A549 treated with ZK216348 at 1 μM for 4 hours (cell line): ENCODE measurements at places on chromosomes 12 and 14. TPM values are rescaled to one million over a fixed set of nuclear protein-coding genes. Genes with fewer than 3 reads are reported as not detected.

MLF2 gene
- 221 to 313 TPM (median 302 TPM) in 5 replicates for total RNA-seq

INSM2 gene
- 0.07 TPM in 1 of 5 replicates, not detected in the others for total RNA-seq

ESYT1 gene
- total RNA-seq = 50.9 to 78.2 TPM (median 70.6 TPM) in 5 replicates

SLC17A8 gene
- 0.06 TPM in 1 of 5 replicates, not detected in the others for total RNA-seq

TRHDE gene
- total RNA-seq = 0.18 to 0.21 TPM (median 0.19 TPM) in 3 of 5 replicates, not detected in the others

TMTC2 gene
- total RNA-seq = 0.91 to 1.6 TPM (median 1.2 TPM) in 5 replicates

SSTR1 gene
- total RNA-seq = not detected in 5 replicates

ZNF385A gene
- 11.3 to 23.1 TPM (median 20.0 TPM) in 5 replicates for total RNA-seq

GPRC5D gene
- not detected in 5 replicates for total RNA-seq

TAS2R8 gene
- total RNA-seq = not detected in 5 replicates

TAS2R43 gene
- total RNA-seq = not detected in 5 replicates

NTN4 gene
- total RNA-seq = 41.4 to 56.2 TPM (median 44.5 TPM) in 5 replicates

SLC2A3 gene
- total RNA-seq = 2.5 to 4.5 TPM (median 3.4 TPM) in 5 replicates

PDZRN4 gene
- not detected in 5 replicates for total RNA-seq

KLHDC2 gene
- total RNA-seq = 24.1 to 41.7 TPM (median 32.7 TPM) in 5 replicates

INHBC gene
- total RNA-seq = 0.07 TPM in 1 of 5 replicates, not detected in the others

GLIPR1L1 gene
- total RNA-seq = not detected in 5 replicates

EPYC gene
- not detected in 5 replicates for total RNA-seq

NOS1 gene
- 0.40 to 0.65 TPM (median 0.55 TPM) in 5 replicates for total RNA-seq

CLEC4E gene
- total RNA-seq = 0.11 to 0.68 TPM (median 0.26 TPM) in 3 of 5 replicates, not detected in the others

TSPAN19 gene
- total RNA-seq = 0.17 TPM in 1 of 5 replicates, not detected in the others

FBXO21 gene
- 25.4 to 41.3 TPM (median 33.5 TPM) in 5 replicates for total RNA-seq

INHBE gene
- 0.07 to 0.11 TPM in 2 of 5 replicates, not detected in the others for total RNA-seq

TAS2R30 gene
- total RNA-seq = not detected in 5 replicates

ATP6V1D gene
- 74.1 to 132 TPM (median 76.2 TPM) in 5 replicates for total RNA-seq

SCNN1A gene
- total RNA-seq = 12.4 to 24.3 TPM (median 21.4 TPM) in 5 replicates

SERPINA5 gene
- 0.12 to 0.21 TPM in 2 of 5 replicates, not detected in the others for total RNA-seq

TAS2R20 gene
- total RNA-seq = 0.13 to 0.30 TPM (median 0.18 TPM) in 4 of 5 replicates, not detected in the other

CMKLR1 gene
- total RNA-seq = not detected in 5 replicates

ARHGAP9 gene
- total RNA-seq = 0.53 to 1.2 TPM (median 0.91 TPM) in 4 of 5 replicates, not detected in the other

CCDC196 gene
- total RNA-seq = not detected in 5 replicates

GARIN6 gene
- total RNA-seq = not detected in 5 replicates

KSR2 gene
- total RNA-seq = 0.43 to 0.63 TPM (median 0.58 TPM) in 5 replicates

DPPA3 gene
- not detected in 5 replicates for total RNA-seq

RAD51AP1 gene
- total RNA-seq = 14.5 to 30.1 TPM (median 19.3 TPM) in 5 replicates

LTB4R gene
- 3.2 to 6.8 TPM (median 5.9 TPM) in 5 replicates for total RNA-seq

GPR135 gene
- total RNA-seq = 0.70 to 1.0 TPM (median 1.0 TPM) in 5 replicates

STAT2 gene
- total RNA-seq = 11.3 to 15.1 TPM (median 12.0 TPM) in 5 replicates

NINJ2 gene
- 0.38 to 0.66 TPM (median 0.57 TPM) in 3 of 5 replicates, not detected in the others for total RNA-seq

COCH gene
- 21.0 to 34.9 TPM (median 24.5 TPM) in 5 replicates for total RNA-seq

PTGER2 gene
- 1.7 to 2.9 TPM (median 2.5 TPM) in 5 replicates for total RNA-seq

NPFF gene
- not detected in 5 replicates for total RNA-seq
